ENCODE measurements at places on chromosomes 6 and 20.

- no peak for DNase-seq
Measured at GRCh38 chr20:8853805-8854338, 215.0 kb upstream of the PLCB4 start.

DNA sequence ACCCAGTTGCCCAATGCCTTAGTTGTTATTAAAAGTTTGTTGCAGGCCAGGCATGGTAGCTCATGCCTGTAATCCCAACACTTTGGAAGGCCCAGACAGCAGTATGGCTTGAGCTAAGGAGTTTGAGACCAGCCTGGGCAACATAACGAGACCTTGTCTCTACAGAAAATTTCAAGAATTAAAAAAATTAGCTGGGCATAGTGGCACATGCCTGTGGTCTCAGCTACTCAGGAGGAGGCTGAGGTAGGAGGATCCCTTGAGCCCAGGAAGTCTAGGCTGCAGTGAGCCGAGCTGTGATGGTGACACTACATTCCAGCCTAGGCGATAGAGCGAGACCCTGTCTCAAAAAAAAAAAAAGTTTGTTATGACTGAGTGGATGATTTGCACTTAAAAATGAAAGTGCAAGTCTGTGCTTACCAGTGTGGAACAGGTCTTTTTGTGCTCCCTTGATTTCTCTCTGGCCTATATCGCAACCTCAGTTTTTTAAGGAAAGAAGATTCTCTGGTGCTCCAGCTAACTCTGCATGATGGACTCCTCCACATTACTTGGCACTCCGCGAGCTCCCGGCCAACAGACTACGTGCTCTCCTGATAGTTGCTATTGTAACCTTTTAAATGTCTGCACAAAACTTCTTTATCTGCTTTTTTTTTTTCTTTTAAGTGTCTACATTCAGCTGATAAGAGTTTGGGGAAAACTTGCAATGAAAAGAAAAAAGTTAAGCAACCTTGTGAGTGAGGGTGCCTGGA is 22.1 kb downstream of the ZKSCAN3 start:
- DNase-seq, result no peak

DNA sequence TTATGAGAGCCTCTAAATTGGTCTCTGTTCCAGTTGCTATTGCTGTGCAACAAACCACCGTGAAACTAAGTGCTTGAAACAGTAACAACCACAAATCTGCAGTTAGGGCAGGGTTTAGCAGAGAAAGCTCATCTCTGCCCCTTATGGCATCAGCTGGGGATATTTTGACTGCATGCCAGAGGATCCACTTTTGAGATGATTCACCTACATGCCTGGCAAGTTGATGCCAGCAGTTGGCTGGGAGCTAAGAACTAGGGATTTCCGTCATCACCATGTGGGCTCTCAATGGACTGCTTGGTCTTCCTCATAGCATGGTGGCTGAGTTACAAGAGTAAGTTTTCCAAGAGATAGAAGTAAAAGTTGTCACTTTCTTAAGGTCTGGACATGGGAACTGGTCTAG is 35.1 kb downstream of the PLCB4 start:
- DNase-seq, result no peak

- no peak for DNase-seq
Measured at GRCh38 chr20:63215101-63216040, 560 bp downstream of the YTHDF1 start.

DNA sequence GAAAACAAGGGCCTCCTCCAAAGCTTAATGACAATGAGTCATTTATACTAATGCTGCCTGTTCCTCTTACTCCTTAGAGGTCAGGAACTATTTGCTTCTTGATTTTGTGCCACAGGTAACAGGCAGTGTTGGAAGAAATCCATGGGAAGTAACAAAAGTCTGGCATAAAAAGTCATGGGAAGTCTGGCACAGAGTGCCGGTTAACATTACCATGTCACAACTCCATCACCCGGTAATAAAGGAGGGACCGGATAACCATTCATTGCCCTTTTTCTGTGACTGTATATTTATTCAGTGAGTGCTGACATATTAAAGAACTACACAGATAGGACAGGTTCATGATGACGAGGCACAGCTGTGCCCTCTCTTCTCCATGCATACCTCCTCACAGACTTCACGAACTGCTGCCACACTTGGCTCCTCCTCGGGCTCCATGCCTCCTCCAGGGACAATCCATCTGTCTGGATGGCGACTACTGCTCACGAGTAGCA is 50.9 kb downstream of the NUDT3 start:
- no peak for DNase-seq

Data from mesothelial cell of epicardium (in vitro differentiated cells).